ENCODE measurements at places on chromosomes 16 and 17.

DNA sequence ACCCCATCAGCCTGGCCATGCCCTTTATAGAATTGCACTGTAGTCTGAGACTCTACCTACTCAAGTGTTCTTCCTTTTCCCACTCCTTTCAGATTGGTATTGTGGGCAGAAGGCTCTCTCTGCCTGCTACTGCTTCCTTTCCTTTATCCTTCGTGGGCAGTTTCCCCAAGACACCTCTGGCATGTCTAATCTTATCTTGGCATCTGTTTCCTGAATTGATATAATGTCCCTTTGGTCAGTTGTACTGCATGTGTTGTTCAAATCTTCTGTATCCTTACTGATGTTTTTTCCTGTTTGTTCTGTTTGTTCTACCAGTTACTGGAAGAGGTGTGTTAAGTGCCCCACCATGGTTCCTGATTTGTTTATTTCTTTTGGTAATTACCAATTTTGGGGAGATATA lies 29.5 kb upstream of the MSI2 start:
- no peak for DNase-seq

DNA sequence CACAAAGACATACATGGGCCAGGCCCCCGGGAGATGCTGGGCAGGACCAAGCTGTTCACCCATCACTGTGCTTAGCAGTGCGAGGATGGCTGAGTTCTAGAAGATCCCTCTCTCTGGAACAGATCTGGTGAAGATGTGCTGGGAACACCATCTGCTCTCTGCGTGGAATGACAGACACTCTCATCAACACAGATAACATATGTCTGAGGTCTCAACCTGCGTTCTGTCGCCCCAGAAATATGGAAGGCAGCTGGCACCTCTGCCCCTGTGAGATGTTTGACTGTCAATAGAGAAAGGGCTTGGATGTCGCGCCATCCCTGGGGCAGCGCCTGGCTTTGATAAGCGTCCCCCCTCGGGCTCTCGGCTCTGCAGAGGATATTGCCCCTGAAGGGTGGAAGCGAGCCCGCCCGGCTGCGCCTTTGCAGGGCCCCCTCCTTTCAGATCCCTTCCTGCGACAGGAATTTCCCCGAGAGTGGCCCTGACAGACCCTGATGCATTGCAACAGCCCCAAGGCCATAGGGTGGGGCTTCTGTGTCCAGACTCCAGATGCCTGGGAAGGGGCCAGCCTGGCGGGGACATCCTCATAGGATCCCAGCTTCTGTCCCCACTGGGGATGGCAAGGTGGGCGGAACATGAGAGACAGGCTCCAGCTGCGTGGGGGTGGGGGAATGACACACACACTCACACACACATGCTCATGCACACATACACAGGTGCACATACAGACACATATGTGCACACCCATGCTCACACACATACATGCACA lies 86.9 kb upstream of the ZNF469 start:
- DNase-seq = no peak

DNA sequence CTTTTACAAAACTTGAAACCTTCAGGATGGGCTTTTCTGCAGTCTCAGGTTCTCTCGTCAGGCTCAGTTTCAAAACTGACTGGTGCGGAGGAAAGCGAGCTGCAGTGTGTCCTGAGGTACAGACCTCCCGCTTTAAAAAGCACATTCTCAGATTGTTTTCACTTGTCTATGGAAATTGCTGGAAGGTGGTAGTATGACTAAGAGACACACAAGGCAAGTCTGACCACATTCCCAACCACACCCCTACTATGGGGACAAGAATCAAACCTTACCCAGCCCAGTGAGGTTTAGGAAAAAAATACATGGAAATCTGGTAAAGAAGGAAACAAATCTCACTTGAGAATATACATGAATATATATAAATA lies 18.2 kb downstream of the SRP68 start:
- DNase-seq = no peak

GRCh38 chr17:74449306-74449705 lies 17.1 kb upstream of the CD300A start:
- no peak for DNase-seq

DNA sequence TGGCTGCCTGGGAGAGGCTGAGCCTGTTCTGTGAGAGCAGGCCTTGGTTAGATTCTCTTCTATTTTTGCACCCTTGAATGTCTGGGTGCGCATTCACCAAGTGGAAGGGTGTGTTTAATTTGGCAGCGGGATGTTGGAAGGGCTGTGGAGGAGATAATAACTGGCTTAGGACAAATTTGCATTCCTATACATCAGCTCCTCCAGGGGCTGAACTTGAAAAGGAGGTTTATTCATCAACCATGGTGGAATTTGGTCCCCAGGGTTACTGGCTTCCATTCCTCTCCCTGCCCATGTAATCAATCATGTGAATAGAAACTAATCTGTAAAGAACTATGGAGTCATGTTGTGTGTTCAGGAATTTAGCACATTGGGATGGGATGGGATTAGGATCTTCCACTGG lies 100.2 kb upstream of the FOXF1 start:
- no peak for DNase-seq

- DNase-seq = no peak
Measured at GRCh38 chr17:17036524-17036998, 5.7 kb upstream of the MPRIP start.

DNA sequence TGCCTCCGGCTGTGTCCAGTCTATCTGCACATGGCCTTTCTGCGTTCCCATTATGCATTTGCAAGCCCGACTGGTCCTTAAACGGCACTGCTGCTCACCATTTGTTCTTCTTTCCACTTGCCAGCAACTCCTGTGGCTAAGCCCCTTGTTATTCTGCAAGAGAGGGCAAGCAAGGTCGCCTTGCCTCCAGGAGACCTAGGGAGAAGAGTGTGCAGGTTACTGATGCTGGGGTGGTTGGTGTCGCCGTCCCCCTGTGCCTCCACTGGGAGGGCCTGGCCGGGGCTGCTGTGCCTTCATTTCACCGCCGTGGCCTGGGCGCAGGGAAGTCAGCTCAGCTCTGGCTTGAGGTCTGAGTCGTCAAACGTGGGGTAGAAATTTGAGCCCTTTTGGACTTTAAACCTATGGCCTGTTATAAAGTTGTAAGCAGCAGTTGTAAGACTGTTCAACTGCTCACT lies 12.7 kb downstream of the SLC6A4 start:
- DNase-seq = no peak

DNA sequence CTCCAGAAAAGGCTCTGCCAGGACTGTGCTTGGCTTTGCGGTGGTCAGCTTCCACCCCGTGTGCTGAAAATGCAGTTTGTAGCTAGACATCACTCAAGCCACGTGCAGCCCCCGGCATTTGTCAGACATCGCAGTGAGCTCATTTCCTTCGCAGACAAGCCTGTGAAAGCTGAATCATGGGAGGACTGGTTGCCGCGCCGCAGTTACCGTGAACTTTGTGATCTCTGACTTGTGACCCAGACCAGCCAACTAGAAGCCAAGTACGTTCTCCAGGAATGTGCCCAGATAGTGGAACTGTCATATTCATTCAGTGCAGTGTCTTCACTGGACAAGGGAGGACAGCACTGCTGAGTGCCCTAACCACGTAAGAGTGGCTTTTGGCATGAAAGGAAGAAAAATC lies 58.1 kb downstream of the NDE1 start:
- DNase-seq = no peak
